ENCODE measurements at places on chromosomes 6 and 20.

DNA sequence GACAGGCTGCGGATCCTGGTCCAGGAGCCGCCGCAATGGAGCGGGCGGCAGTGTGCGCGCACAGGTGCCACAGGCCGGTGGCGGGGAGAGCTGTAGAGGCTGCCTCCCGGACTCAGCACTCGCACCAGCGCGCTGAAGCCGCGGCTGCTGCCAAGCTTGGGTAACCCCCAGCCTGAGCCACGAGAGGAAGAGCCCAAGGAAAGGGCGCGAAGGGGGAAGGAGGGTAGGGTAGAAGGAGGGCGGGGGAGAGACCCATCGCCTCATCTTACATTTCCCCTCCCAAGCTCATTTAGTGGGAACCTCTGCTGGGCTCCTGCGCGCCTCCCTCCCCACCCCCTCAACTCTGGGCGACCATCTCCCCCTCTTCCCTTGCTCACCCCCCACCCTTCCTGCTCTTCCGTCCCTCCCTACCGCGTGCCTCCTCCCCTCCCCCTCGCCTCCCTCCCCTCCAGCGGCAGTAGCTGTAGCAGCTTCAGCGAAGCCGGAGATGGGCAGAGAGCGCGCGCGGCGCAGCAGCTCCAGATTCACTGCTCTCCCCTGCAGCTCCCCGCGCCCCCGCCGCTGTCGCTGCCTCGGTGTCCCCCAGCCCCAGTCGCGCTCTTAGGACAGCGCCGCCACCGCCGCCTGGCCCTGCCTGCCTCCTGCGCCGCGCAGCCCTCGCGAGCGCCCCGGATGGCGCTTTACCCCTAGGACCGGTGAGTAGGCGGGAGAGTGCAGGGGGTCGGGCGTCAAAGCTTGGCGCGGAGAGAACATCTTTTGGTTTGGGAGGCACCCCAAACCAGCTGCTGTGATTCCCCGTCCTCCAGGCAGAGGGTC lies at the start of gene FUT9:
FUT9 (plus strand) TSS at position 457 of the 816 bp plus-strand sequence. CDS start 187,182 bp downstream, outside the sequence.
- DNase-seq, result no peak

DNA sequence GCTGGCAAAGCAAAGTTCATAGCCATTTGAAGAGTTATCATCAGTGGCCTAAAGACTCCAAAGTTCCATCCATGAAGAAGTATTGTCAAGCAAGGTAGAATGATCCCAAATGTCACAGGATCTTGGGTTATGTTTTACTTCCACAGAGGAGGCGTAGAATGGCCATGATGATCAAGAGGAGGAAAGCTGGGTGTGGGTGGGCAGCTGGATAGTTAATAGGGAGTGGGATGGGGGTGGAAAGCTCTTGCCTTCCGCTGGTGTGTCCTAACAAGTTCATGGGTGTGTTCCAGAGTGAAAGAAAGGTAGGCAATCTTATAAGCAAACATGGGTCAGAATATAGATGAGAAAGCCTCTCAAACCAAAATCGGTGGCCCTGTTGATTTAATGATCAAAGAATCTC lies 38.4 kb downstream of the PIGU start:
- no peak for DNase-seq

DNA sequence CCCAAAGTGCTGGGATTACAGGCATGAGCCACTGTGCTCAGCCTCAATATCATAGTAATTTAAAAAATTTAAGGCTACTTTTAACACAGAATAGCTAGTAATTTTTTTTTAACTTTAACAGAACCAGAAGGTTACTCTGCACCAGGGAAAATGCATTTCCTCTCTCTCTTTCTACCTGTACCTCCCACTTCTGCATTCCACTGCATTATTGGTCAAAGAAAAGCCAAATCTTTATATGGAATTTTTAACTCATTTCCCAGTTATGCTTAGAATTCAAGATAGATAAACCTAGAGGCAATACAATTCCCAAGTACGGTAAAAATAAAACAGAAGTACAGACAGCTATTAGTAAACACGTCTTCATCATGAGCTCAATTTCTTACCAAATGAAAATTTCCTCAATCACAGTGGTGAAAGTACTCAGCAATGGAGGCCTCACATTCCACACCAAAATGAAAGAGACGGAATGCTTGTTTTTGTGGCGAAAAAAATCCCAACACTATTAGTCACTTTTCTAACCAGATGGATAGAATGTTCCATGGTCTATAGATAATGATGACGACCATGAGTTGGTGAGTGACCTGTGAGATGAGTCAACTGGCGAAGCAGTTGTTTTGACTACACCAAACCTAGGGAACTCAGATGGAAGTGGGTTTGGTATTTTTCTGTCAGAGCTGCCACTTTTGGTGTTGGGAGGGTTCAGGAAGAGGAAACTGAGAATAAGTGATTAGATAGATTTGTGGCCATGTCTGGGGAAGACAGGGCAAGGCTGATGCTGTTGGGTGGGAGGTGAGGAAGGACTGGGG lies 104.7 kb upstream of the SGK1 start:
- DNase-seq, result no peak

DNA sequence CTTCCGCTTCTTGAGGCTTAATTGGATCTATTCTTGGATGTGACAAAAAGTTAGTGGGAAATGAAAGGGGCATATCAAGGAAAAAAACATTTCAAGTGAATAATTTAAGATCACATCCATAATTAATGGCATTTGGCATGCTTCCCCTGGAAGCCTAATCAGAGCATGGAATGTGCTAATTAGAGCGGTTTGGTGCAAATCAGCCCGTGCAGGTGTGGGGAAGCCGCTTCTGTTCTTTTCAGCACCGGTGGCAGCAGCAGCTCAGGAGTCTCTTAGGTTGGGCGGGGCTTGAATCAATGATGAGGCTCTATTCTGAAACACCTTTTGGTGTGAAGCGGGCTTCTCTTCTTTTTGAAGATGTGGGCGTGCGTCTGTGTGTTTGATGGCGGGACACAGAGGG lies 301.2 kb downstream of the LRFN2 start:
- DNase-seq, result no peak

GRCh38 chr20:36307412-36308325 lies 1.5 kb downstream of the DLGAP4 start:
- DNase-seq, result no peak

DNA sequence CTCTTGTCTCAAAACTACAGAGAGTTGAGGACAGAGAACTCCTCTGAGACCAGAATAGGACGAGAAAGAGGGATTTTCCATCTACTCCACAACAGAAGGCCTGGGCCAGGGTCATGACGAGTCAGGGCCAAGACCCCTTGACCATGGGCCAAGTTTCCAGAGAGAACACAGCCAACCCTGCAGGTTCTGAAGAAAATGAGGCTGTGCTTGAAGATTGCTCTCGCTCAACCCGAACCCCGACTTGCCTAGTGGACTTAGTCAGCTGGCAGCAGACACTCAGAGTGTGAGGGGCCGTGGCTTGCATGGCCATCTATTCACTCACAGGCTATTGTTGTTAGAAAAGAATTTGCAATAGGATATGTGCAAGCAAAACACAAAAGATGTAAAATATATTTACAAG lies 54.5 kb downstream of the TMEM242 start:
- no peak for DNase-seq

- no peak for DNase-seq
Observed at GRCh38 chr20:4721719-4722118, at the start of gene PRND. Gene PRND, plus strand, starts transcription at chr20:4721909. Its CDS starts 2,643 bp downstream, at chr20:4724552.

Data from activated CD4-positive, alpha-beta T cell treated with anti-CD3 and anti-CD28 coated beads, Interleukin-2, amount 50 U/mL, for 24 hours (primary cell).